ENCODE measurements at places on chromosomes 16 and 17.

DNA sequence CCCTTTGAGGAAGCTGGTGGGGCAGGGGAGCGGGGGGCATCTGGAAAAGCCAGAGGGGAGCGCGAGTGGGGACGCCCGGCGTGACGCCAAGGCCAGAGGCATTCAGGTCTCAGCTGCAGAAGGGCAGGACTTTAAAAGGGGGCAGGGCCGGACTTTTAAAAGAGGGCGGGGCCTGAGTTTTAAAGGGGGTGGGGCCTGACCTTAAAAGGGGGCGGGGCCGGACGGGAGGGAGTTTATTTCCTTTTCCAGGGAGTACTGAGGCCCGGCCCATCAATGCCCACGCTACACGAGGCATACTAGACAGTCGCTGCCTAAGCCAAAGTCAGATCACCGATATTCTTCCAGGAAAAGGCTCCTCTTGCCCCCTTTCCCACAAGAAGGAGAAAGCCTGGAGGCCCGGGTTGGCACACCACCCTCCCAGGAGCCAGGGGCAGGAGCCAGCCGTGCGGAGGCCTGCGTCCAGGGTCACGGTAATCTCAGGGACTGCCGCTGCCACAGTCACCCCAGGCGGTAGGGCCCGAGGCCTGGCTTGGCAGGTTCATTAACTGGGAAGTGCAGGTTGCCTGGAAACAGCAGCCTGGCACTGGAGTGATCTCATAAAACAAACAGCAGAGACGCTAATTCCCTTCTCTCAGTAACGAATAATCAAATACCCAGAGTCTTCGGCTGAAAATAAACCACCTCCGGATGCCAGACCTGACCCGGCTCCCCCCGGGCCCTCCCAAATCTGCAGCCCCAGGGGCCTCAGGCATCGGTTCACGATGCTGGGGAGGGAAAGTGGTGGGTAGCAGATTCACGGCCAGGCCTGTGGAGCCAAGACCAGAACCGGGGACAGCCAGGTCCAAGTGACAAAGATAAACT lies 90.7 kb downstream of the TIMM22 start:
- peak; percentile 18 for DNase-seq
- H3K27me3 ChIP-seq = no peaks in the 10 kb centered on the region
- H3K4me3 ChIP-seq = no peak overlapping the region
- H3K4me1 ChIP-seq = no peaks in the 10 kb centered on the region
- H3K27ac ChIP-seq = no peak overlapping the region
- H3K36me3 ChIP-seq = peaks cover 6% of the 10 kb centered on the region

- no peak overlapping the region for H3K4me3 ChIP-seq
- H3K4me1 ChIP-seq = peaks cover 15% of the 10 kb centered on the region
- DNase-seq = no peak
- no peak overlapping the region for H3K27ac ChIP-seq
These were observed 3.6 kb upstream of the CCL1 start for GRCh38 chr17:34366529-34367107.

- no peak overlapping the region for H3K27ac ChIP-seq
- DNase-seq = no peak
- H3K27me3 ChIP-seq = peaks cover 3% of the 10 kb centered on the region
- peaks cover 7% of the 10 kb centered on the region for H3K4me1 ChIP-seq
These were observed 30.1 kb downstream of the HOXB1 start for GRCh38 chr17:48500435-48501426.

DNA sequence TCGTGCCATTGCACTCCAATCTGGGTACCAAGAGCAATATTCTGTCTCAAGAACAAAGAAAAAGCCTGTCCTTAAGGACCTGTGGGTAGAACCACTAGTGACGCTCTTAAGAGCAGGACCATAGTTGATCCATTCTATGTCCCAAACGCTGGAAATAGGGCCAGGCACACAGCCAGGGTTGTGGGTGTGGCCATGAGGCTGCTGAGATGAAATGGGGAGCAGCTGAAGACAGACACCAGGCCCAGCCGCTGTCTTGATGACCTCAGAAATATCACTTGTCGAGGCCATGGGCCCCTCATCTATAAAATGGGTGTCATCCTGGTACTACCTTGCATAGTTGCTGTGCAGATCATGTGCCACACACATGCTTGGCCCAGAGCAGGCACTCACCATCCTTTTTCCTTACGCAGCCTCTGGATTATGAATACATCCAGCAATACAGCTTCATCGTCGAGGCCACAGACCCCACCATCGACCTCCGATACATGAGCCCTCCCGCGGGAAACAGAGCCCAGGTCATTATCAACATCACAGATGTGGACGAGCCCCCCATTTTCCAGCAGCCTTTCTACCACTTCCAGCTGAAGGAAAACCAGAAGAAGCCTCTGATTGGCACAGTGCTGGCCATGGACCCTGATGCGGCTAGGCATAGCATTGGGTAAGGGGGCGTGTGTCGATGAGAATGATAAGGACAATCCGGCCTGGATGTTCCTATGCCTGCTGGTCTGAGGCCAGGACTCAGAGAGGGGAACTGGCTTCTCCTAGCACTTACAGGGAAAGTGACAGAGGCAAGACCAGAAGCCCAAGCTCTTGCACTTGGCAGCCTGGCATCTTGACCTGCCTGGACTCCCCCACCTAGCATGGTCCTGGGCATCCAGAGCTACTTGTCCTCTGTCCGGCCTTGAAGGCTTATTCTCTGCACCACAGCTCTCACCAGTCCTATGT lies 25.5 kb downstream of the CDH5 start:
- H3K27me3 ChIP-seq = no peaks in the 10 kb centered on the region
- no peak for DNase-seq
- H3K4me1 ChIP-seq = no peaks in the 10 kb centered on the region
- H3K36me3 ChIP-seq = no peaks in the 10 kb centered on the region

GRCh38 chr16:4052801-4053293 lies 63.4 kb downstream of the ADCY9 start:
- no peak overlapping the region for H3K4me3 ChIP-seq
- no peaks in the 10 kb centered on the region for H3K4me1 ChIP-seq
- no peak overlapping the region for H3K27ac ChIP-seq
- DNase-seq = no peak
- H3K36me3 ChIP-seq = no peaks in the 10 kb centered on the region

DNA sequence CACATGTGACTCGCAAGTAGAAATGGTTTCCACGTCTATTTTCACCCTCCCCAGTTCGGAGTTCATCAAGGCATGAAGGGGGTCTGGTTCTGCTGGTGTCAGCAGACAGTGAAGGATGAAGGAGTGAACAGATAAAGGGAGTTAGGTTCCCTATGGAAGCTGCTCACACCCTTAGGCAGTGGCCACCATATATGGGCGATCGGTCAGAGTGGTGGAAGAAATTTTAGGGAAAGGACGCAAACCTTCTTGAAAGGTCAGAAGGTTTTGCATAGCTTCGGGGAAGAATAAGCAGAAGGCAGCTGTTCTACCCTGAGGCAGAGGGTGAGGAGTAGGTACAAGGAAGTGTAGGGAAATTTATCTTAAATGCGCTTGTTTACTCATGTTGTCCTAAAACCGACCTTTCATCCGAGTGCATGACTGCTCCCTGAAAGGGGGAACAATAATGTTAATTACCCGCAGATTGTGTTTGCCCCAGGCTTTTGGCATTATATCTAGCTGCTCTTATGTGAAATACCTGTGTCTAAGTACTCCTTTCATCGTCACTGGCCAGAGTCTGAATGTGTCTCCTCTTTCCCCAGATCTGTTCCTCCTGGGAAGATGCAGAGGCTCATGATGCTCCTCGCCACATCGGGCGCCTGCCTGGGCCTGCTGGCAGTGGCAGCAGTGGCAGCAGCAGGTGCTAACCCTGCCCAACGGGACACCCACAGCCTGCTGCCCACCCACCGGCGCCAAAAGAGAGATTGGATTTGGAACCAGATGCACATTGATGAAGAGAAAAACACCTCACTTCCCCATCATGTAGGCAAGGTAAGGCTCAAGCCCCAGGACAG lies 12.5 kb downstream of the CDH5 start:
- no peak overlapping the region for H3K27ac ChIP-seq
- no peaks in the 10 kb centered on the region for H3K36me3 ChIP-seq
- no peaks in the 10 kb centered on the region for H3K27me3 ChIP-seq
- H3K4me1 ChIP-seq = no peaks in the 10 kb centered on the region

DNA sequence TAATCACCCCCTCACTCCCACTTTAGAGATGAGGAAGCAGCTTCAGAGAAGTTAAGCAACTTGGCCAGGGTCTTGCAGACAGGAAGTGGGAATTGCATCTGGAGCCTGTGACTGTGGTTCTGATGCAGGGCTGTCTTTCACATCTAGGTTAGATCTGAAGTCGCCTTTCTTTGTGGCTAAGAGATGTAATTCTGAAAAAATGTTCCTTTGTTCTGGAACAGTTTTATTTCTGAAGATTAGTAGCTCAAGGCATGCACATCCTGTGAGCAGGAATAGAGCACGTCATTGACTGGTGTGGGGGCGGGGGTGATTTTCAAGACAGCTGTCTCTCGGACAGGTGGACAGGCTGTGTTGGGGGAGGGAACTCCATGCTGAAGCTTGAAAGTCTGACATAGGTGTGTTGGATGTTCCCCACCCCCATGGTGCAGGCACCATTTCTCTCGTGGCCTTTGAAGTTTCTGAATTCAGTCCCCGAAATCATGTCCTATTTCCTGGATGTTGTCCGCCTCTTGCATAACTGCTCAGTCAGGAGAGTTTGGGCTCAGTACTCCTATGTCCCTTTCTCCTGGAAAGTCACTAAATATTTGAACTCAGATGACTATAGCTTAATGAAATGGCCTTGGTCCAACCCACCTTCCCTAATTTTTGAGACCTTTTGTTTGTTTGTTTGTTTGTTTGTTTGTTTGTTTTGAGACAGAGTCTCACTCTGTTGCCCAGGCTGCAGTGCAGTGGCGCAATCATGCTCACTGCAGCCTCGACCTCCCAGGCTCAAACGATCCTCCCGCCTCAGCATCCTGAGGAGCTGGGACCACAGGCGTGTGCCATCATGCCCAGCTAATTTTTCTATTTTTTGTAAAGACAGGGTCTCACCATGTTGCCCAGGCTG lies 21.0 kb upstream of the HERPUD1 start:
- no peaks in the 10 kb centered on the region for H3K36me3 ChIP-seq
- H3K4me3 ChIP-seq = no peak overlapping the region
- H3K4me1 ChIP-seq = peaks cover 22% of the 10 kb centered on the region
- no peaks in the 10 kb centered on the region for H3K27me3 ChIP-seq
- peak; percentile 67 for DNase-seq

DNA sequence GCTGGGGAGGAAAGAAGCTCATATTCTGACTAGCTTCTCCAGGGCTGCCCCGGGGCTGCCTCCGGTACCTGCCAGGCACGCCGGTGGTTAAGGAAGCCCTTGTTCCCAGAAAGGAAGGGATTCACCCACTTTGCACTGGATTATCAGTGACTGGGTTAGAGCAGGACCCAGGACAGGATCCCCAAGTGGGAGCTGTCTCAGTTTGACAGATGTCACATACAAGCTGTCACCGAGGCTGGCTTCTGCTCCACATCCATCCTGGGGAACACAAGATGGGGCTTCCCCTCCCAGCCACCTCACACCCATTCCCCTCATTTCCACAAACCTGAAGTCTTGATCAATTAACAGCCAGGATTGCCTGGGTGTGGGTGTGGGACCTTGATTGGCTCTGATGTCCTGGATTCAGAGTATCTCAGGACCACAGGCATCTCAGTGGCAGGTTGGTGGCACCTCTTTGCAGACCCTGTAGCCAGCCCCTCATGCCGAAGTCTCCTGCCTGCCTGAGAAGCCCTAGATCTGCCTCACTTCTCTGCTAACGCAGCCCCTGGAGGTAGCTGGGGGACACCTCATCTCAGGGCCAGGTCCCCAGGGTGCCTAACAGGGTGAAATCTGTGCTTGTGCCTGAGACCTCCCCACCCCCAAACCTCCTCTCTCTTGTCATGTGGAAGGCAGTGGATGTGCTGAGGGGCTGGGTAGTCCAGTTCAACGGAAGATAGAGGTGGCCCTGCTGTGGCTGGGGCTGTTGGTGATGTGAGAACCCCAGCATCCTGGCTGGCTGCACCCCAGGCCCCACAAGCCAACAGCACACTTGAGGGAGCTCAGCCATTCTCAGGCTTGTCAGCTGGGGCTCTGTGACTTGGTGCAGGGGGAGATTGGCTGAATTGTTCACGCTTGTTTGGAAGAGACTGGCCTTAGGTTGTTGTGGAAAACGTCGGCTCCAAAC lies 1.4 kb downstream of the CACNG5 start:
- no peak overlapping the region for H3K27ac ChIP-seq
- no peaks in the 10 kb centered on the region for H3K36me3 ChIP-seq
- no peak overlapping the region for H3K4me3 ChIP-seq
- peaks cover 51% of the 10 kb centered on the region for H3K27me3 ChIP-seq
- no peaks in the 10 kb centered on the region for H3K4me1 ChIP-seq
- DNase-seq = no peak

DNA sequence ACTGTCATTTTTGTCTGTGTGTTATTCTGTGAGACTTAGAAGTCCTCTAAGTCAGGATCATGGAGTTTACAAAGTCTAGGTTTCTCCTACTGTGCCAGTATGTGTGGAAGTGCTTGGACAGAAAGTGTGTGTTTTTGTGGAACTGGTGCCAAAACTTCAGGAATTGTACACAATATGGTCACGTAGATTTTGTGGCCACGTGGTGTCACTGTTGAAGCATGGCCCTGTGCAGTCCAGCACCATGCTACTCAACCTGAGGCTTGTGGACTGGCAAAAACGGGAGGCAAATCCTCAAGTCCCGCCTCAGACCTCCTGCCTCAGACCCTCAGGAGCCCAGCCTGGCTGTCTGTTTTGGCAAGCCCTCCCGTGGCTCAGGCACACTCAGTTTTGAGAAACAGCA lies 16.7 kb upstream of the ALKBH5 start:
- no peaks in the 10 kb centered on the region for H3K36me3 ChIP-seq
- no peaks in the 10 kb centered on the region for H3K27me3 ChIP-seq
- DNase-seq = no peak

DNA sequence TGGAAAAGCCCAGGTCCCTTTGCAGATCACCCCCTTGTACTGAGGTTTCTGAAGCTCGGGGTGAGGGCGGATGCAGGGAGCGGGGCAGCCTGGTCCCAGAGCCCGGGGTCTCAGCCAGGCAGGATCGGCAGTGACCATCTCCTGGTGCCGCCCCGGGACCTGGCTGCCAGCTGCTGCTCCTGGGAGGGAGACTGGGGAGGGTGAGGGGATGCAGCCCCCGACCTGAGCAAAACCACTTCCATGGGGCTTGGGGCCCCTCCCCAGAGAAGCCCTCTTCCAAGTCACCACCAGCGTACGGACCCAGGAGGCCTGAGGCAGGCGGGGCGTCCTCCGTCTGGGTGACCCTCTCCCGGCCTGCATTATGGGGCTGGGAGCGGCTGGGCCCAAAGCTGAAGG lies 14.8 kb downstream of the CD7 start:
- no peak for DNase-seq
- H3K4me1 ChIP-seq = peaks cover 78% of the 10 kb centered on the region
- peaks cover 10% of the 10 kb centered on the region for H3K36me3 ChIP-seq
- peak overlapping the region; percentile 100 for H3K27ac ChIP-seq

DNA sequence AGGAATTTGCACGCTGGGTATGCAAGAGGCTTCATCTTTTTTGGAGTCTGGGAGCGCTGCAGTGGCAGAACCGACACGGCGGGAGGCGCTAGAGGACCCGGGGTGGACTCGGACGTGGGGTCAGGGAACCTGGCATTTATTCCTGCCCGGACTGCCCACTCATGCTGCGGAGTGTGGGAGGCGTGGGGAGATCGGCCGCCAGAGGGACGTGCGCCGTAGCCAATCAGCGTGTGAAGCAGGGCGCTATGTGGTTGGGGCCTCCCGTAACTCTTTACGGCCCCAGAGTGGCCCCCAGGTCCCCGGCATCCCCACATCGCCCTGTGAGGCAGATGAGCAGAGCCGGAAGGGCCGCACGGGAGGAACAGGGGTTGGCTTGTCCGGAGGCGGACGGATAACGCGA lies 11.2 kb downstream of the FLYWCH2 start:
- H3K36me3 ChIP-seq = no peaks in the 10 kb centered on the region
- no peak overlapping the region for H3K4me3 ChIP-seq
- H3K4me1 ChIP-seq = no peaks in the 10 kb centered on the region
- no peak for DNase-seq
- H3K27me3 ChIP-seq = no peaks in the 10 kb centered on the region

- no peaks in the 10 kb centered on the region for H3K27me3 ChIP-seq
- no peak for DNase-seq
- H3K36me3 ChIP-seq = peaks cover 32% of the 10 kb centered on the region
- no peak overlapping the region for H3K4me3 ChIP-seq
These were observed 70.2 kb downstream of the SNX11 start for GRCh38 chr17:48177816-48178215.

Data from activated CD4-positive, alpha-beta memory T cell treated with anti-CD3 and anti-CD28 coated beads for 36 hours (primary cell).